ENCODE measurements at places on chromosomes 11 and 22.

GRCh38 chr11:23885801-23886200, 611.1 kb upstream of the LUZP2 start:
- no peak for DNase-seq

GRCh38 chr11:1763796-1764661, at the start of gene CTSD:
Gene CTSD (minus strand): TSS chr11:1763927. CDS start chr11:1763859, 68 bp downstream.
- peak; percentile 94 for DNase-seq

DNA sequence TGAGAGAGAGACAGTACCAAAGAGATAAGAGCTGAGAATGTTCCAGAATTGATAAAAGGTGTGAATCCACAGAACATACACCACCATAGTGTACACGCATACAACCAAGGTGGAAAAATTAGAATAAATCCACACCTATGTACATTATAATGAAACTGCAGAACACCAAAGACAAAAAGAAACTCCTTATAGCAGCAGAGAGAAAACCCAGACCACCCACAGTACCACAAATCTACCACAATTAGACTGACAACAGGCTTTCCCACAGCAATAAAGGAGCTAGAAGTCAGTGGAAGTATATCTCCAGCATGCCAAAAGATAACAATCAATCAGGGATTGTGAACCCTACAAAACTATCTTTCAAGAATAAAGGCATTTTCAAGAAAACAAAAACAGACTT, 31.8 kb downstream of the SCN4B start:
- DNase-seq = no peak

DNA sequence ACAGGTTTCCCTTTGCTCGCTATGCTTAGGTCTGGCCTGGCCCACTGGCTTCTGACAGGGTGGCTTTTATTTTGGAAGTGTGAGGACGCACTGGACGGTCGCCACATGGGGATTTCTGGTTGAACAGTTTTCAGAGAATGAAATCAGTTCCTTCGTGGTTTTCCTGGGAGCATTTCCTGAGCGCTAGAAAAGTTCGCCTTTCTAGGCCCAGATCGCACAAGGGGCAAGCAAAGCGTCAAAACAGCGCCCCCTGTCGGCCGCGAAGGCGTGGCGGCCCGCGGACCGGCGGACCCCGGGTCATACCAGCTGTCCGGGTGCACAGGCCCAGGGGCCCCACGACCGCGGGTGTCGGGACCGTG, 12.7 kb upstream of the CYP2R1 start:
- DNase-seq = peak; percentile 89

DNA sequence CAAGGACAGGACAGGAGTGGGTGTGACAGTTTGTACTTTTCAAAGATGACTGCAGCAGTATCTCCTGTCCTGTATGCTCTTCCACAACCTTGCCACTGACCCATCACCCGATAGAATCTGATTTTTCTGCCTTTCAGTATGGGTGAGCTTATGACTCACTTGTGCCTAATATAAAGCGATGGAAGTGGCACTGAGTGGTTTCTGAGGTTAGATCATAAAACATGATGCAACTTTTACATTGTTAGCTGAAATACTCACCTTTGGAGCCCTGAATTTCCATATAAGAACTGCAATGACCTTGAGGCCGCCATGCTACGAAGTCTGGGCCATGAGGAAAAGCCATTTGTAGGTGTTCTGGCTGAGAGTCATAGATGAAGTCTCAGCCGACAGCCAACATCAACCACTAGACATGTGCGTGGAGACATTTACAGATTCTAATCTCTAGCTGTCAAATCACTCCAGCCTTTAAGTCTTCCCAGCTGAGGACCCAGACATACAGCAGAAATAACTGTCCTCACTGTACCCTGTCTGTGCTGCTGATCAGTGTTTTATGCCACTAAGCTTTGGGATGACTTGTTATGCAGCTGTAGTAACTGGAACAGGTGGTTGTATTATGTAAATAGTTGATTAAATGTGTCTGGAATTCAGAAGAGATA, 105.9 kb upstream of the ARHGAP20 start:
- peak; percentile 25 for DNase-seq

- no peak for DNase-seq
Measured at GRCh38 chr11:123594188-123594901, 60.1 kb downstream of the SCN3B start.

DNA sequence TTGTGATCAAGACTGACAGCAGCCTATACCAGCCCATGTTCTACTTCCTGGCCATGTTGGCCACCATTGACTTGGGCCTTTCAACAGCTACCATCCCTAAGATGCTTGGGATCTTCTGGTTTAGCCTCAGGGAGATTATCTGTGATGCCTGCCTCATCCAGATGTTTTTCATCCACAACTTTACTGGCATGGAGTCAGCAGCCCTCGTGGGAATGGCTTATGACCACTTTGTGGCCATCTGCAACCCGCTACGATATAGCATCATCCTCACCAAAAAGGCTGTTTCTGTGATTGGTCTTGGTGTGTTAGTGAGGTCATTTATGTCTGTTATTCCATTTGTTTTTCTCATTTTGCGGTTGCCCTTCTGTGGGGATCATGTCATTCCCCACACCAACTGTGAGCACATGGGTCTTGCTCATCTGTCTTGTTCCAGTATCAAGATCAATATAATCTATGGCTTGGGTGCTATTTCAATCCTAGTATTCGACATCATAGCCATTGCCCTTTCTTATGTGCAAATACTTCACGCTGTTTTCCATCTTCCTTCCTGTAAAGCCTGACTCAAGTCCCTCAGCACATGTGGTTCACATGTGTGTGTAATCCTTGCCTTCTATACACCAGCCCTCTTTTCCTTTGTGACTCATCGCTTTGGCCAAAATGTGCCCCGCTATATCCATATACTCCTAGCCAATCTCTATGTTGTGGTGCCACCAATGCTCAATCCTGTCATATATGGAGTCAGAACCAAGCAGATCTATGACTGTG, 23.6 kb downstream of the OR52E1 start:
- DNase-seq = no peak

GRCh38 chr11:455566-456147, 5.6 kb downstream of the PTDSS2 start:
- no peak for DNase-seq

DNA sequence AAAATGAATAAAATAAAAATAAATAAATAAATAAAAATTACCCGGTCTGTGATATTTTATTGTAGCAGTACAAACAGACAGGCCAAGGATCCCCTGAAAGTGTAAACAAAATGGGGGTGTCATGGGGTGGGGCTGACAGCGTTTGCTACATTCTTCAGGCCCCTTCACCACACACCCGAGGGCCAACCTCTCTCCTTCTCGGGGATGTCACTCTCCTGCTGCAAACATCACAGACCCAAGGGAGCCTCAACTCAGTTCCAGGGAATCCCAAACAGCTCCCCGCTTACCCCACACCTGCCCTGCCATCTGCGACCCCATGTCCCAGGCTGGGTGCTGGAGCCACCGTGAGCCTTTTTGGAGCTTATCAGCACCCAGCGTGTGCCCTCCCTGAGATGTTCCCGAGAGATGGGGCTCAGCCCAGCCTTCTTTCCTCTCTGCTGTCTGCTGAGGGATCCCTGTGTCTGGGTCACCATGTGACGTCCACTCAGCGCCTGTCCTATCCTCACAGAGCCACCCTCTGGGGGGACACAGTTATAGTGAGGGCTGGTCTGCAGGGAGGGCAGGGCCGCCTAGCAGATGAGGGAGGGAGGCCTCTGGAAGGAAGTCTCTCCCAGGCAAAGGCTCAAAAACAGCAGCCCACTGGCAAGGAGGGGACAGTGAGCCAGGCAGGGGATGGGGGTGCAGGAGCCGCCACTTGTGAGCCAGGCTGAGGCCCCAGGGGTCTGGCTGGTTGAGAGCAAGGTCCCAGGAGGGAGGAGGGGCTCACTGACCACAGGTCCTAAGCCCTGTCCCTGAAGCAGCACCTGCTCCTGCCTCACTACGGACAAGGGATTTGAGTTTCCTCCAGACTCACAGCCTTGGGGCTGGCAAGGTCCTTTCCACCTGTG, 1041.6 kb downstream of the BRD1 start:
- DNase-seq = no peak

DNA sequence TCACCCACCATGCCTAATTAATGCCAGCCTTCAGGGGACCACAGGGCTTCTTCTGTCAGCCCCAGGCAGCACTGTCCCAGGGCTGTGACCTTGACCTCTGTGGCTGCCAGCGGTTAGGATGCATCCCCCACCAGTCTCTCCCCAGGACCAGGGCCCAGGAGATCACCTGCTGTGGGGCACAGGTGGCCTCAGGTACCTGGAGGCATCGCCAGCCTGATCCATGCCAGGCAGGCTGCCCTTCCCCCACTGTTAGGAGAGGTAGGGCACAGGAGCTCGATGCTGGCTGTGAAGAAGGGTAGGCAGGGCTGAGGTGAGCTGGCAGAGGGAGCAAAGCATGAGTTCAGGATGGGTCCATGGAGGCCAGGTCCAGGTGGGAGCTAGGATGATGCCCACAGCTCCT, 16.7 kb upstream of the MDK start:
- DNase-seq = no peak

- DNase-seq = peak; percentile 9
Measured at GRCh38 chr11:11374358-11375148, 21.5 kb upstream of the CSNK2A3 start.
